ENCODE measurements at places on chromosomes 2 and 18.

DNA sequence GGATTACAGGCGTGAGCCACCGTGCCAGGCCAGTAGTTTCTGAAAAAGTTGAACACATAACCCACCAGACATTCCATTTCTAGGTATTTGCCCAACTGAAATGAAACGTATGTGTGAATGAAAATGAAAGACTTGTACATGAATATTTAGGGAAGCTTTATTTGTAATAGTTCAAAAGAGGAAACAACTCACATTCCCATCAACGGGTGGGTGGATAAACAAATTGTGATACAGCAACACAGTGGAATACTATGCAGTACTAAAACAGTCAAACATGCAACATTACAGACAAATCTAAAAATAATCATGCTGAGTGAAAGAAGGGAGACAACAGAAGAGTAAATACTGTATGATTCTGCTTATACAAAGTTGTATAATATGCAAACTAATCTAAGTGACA lies 46.8 kb downstream of the TMEM131 start:
- DNase-seq = no peak

DNA sequence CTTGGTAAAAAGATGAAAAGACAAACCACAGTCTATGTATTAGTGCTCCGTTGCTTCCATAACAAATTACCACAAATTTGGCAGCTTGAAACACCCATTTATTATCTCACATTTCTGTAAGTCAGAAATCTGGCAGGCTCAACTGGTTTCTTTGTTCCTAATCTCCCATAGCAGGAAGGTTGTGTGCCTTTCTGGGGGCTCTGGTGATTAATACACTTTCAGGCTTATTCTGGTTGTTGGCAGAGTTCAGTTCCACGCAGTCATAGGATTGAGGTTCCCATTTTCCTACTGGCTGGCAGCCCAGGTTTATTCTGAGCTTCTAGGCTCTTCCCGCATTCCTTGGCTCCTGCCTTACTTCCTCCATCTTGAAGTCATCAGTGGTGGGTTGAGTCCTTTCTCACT lies 189.3 kb downstream of the ANAPC1 start:
- no peak for DNase-seq

DNA sequence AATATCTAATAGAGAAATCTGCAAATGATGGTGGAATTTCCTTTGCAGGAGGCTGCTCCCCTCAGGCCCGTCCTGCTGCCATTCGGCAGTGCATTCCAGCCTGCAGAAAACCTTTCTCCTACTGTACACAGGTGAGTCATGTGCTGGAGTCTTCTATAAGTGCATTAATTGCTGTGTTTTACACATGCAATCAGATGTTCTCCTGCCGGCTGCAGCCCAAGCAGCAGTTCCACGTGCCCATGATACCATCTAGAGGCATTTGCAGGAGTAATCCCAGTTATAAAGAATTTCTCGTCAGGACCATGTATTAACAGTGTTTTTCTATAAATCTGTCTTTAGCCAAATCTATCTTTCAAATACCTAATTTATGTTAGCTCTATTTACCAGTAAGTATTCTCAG lies 304.7 kb upstream of the HNMT start:
- DNase-seq = peak; percentile 81

DNA sequence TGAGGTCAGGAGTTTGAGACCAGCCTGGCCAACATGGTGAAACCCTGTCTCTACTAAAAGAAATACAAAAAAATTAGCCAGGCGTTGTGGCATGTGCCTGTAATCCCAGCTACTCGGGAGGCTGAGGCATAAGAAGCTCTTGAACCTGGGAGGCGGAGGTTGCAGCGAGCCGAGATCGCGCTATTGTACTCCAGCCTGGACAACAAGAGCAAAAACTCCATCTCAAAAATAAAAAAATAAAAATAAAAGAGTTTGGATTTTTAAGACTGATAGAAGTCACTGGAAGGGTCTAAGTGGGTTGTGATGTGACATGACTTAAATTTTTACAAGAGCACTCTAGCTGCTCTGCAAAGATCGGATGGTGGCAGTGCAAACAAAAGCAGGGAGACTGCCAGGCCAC lies 15.9 kb downstream of the KCNK3 start:
- DNase-seq = no peak

DNA sequence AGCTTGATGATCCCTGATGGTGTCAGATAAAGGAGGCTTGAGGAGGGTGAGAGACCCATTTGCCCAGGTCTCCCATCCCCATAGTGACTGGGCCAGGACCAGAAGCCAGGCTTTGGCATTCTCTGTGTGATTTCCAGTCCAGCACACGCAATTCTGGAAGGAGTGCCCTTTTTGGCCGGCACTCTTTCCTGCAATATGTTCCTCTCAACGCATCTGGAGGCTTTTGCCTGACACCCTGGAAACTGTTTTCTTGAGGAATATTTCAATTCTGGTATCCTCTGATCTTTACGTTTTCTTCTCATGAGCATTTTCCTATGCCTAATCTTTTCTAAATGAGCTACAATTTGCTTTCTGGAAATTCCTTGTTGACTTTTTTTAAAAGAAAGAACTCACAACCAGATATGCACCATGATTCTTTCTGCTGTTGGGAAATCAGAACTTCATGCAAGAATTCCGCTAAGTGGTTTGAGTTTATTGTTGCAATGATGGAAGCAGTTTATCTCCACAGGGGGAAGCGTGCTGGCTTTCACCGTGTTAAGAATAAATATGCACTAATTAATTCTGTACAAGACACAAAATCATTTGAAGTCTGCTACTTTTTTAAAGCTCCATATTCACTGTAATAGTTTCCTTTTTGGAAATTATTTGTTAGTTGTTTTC lies 143.7 kb downstream of the NAPG start:
- DNase-seq = no peak

DNA sequence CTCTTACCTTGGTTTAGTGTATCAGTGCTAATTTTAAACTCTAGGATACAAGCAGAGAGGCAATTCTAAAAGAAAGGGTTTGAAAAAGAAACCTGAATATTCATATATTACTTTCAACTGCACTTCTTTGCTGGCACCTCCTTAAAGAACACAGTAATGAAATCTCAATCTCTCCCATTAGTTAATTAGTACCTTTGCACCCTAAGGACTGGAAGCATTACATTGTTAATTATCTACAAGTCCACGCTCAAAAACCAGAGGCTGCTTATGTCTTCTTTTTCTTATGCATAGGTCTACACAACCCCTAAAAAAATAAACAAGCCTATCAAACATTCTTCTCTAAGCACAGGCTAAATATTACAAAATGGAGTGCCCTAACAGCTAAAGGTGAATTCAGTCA lies 20.2 kb downstream of the EPHA4 start:
- DNase-seq = no peak

DNA sequence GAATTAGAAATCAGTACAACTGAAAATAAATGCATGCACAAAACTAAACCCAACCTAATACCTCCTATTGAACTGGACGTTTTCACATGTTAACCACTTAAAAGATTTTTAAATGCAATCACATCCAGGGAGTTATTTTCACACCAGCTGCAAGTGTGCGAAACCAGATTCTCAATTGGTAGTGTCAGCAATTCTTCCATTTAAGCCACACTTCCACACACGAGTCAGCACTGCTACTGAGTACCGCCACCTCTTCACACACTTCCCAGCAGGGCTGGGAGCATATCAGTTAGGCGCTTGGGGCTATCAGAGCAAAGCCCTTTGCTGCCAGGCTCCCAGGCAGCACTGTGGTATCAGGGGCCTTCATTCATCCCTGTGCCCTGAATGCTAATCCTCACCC lies 14.2 kb downstream of the ERCC3 start:
- no peak for DNase-seq

DNA sequence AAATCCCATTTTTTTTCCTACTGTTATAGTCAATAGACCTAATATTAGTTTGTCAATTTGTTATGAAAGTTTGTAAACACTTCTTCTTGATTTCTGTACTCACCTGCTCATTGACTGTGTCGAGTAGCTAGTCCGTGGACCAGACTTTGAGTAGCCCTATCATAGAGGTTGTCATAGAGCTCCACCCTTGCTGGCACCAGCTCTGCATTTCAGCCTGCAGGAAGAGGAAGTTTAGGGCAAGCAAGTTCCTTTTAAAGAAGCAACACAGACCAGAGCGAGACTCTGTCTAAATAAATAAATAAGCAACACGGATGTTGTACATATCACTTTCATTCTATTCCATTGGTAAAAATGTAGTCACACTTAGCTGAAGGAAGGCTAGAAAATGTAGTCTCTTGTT lies 74.0 kb downstream of the MCFD2 start:
- DNase-seq = no peak

DNA sequence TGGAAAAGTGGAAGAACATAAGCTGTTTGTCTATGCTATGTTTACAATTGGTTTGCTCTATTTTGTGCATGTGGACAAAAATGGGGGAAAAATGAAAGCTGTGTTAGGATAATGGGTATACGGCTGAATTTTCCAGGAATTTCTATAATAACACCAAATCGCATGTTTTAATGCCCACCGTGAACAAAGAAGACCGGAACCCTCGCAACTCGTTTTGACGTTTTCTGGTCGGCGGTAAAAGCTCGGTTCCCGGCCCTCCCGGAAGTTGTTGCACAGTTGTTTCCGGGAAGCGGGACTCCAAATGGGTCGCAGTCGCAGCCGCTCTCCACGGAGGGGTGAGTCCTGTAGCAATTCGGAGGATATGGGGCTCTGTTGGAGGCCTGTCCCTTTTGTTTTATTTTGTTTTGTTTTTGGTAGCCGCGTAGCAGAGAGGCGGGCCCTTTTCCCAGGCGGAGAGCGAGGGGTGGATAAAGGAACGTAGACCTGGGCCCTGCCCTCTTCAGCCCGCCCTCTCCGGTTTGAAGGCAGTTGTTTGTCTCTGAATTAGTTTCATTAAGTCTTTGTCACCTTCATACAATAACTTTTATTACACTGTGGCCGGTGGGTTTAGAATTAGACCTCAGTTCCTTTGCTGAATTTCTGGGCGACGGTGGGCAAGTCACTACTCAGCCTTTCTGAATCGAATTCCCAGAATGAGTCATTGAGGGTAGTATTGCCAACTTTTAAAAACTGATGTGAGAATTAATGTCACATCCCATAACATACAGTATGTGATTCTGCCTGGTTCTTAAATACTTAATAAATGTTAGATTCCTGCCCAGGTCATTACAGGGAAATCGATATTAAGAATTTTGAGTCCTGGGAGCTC lies at the start of gene SNRNP27:
SNRNP27 (plus strand) TSS at position 273 of the 868 bp plus-strand sequence; CDS start at position 302, 29 bp downstream.
- DNase-seq = peak; percentile 91

DNA sequence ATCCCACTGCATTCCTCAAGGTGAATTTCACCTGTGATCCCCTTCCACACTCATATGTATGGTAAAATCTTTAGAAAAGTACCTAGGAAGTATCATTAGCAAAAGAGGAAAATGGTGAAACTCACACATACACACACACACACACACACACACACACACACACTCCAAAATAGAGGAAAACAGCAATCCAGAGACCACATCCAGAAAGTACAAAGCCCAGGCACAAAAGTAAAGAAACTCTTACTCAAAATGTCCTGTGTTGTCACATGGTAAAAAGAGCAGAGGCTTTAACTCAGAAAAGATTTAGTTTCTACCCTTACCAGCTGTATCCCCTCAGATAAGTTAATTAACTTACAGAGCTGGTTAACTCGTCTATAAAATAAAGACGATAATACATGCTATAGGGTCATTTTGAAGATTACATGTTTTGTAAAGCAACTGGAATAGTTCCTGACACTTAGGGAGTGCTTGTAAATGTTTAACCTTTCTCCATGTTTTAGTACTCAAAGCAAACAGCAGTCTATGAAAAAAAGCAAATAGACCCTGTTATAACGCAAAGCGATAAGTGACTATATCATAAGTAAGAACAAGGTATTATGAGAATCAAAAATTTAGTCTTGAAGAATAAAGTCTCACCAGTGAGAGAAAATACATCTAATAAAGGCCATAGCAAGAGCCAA lies 360.0 kb upstream of the LRATD1 start:
- no peak for DNase-seq

DNA sequence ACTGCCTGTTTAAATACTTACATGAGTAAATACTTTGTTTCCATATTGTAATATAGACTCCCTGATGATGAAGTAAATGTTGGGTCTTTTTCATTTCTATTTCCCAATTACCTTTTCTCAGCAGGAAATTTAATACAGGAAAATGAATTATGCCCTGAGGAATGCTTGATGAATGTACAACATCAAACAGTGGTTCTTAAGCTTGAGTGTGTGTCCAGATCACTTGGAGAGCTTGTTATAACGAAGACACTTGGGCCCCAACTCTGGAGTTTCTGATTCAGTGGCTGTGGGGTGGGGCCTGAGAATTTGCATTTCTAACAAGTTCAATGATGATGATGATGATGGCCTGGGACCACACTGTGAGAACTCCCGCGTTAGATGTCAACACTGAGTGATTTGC lies 7.1 kb upstream of the ME2 start:
- no peak for DNase-seq

GRCh38 chr18:46068763-46069162 lies 3.3 kb downstream of the PSTPIP2 start:
- no peak for DNase-seq

DNA sequence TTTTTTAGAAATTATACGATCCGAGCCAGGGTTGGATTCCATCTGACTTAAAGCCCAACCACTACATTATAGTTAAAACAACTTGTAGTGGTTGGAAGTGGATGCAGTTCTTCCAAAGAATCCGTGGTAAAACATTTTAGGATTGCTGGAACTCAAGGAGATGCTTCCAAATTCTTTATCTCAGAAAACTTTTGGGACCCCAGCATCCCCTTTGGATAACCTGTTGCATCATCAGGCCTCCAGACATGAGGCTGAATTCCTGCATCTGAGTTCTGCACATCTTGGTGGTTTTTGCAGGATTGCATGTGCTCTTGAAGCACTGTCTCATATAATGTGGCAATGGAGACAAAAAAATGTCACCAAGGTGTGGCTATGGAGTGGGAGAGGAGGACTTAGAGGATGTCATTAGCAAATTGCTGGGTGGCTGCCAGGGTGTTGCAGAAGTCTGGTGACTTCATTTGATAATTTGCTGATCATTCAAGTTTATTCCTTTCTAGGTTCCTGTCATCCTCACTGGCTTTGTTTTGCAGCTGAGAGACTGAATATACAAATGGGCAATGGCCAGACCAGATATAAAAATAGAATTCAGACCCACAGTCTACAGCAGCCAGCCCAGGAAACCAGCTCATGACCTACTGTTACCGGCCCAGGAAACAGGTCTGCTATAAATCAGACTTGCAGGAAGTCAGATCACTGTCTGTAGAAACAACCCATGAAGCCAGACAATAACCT lies 207.7 kb downstream of the BCL2 start:
- DNase-seq = peak; percentile 50

DNA sequence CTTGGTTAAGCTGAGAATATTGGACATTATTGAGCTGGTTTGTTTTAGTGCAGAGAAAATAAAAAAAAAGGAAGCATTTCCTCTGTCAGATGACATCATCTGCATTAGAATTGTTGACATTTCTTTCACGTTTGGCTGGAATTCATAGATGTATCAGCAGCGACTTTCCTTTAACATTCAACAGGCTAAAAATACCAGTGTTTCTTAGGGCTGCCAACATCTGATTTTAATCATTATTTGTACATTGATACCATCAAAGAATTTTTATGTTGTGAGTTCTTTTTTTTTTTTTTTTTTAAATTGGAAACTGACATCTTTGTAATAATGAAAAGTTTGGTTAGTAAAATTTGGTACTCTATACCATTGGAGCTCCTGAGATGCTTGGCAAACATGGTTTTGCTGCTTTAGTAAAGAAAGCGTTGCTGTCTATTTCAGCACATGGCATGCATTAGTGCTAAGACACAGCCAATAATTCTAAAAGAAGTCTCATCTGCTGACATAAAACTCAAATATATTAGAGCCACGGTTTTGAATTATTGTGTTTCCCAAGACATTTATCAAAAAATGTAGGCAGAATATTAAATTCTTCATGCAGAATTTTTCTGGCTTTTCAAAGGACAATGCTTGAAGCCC lies 33.6 kb downstream of the GTF2A1L start:
- DNase-seq = peak; percentile 79

All from DMS53 (cell line).